ENCODE measurements at places on chromosomes 5 and 9.
A peak's percentile ranks its signal among the peaks of the same experiment; 100 is the strongest.

- DNase-seq: no peak
These were observed 132.1 kb downstream of the GLIS3 start for GRCh38 chr9:4167728-4168127.

DNA sequence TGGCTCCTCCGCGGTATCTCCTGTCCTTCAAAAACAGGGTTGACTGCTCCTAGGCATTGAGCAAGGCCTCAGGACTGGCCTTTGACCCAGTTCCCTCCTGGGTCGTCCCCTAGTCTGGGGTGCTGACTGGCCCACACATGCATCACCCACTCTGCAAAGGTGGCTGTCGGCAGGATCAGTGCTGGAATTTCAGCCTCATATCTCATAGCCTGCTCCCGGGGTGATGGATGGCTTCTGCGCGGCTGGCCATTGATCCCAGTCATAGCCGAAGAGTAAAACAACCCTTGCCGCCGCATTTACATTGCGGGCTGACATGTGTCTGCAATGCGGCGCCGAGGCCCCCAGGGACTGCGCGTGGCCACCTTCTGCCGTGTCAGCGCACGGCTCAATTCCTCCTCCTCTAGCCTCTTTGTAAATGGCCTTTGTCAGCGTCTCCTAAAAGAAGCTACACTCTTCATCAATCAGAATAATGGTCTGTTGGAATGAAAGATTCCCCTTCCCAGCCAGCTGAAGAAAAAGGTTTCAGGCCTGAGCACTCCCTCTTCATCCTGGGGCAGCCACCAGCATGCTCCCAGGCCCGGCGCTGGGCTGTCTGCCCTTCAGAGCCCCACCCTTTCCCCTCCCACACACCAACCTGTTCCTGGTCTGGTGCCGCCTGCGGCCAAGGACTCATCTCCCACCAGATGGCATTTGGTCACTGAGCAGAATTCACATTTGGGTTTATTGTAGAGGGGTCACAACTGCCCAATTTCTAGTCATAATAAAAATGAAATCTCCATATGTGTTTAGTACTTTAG lies 159.0 kb downstream of the PJA2 start:
- no peak for DNase-seq

DNA sequence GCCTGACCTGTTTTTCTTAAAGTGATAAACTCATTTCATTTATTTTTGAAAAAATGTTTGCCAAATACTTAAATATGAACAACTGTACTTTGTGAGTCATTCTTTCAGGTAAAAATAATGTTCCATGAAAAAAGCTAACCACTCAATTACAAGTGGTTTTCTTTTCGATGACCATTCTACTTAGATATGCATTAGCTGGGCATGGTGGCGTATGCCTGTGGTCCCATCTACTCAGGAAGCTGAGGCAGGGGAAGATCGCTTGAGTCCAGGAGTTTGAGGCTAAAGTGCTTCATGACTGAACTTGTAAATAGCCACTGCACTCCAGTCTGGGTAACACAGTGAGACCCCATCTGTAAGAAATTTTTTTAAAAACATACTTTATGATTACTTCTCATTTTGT lies 4.0 kb upstream of the WDR70 start:
- no peak for DNase-seq

GRCh38 chr9:86494644-86495111 lies 140.5 kb upstream of the TUT7 start:
- no peak for DNase-seq

DNA sequence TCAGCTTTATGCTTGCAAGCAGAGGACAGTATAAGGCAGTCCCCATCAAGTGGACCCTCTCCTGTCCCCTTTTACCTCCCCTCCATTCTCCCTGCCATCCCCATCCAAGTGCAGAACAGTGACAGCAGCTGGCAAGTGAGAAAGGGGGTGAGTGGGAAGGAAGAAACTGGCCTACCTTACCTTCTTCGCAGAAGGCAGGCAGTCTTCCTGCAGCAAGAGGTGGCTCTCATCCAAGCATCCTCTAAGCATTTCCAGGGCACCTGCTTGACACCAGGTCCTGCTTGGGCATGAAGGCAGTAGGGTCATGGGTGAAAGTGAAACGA lies 77.3 kb upstream of the SH3PXD2B start:
- no peak for DNase-seq

- peak; percentile 13 for DNase-seq
These were observed 176.9 kb upstream of the WWC1 start for GRCh38 chr5:168114444-168115017.

DNA sequence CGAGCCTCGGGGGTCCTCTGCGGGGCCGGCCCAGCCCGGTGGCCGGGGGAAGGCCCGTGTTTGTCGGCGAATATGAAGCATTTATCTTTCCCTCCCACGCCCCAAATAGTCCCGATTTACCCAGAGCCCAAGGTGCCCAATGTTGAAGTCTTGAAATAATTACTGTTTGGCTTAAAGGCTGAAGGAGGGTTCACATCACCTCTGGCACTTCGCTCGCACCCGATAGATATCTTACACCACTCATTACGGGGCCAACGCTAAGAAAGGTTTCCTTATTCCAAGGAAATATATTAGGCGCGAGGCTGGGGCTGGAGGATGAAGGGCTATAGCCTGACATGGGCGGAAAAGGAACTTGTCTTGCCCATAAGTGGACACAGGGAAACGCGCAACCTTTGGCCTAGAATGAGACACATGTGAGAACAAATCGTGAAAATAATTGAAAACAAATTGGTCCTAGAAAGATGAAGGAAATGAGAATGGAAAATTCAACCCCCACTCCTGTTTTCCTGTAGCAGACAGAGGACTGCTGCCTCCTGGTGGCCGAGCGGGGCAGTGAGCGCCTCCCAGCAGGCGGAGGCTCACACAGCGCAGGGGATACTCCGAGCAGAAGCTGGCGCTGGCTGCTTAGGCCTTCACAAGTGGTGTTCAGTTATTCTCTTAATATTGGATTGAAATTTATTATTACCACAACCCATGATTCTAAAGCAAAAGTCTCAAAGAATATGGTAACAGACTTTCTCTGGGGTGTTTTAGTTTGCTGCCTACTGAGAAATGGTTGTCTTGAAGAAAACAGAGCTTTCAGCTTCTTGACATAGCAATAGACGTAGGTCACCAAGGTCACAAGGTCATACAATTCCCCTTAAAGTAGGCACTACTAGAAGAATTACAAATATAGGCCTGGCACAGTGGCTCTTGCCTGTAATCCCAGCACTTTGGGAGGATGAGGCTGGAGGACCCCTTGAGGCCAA lies 7.9 kb downstream of the CCL21 start:
- peak; percentile 75 for DNase-seq

DNA sequence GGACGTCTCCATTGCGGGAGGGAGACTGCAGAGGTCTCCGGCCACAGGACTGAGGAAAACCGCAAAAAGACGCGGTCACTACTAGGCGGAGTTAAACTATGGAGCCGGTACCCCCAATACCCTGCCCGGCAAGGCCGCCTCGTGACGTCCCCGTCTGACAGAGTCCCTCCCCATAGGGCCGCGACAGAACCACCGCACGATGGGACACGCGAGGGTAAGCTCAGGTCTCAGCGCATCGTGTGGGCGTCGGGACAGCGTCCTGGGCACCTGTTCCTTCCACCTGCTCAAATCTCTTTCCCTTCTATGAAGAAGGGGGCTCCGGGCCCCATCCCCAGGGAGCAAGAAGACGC lies 35.2 kb upstream of the GLDC start:
- peak; percentile 74 for DNase-seq

DNA sequence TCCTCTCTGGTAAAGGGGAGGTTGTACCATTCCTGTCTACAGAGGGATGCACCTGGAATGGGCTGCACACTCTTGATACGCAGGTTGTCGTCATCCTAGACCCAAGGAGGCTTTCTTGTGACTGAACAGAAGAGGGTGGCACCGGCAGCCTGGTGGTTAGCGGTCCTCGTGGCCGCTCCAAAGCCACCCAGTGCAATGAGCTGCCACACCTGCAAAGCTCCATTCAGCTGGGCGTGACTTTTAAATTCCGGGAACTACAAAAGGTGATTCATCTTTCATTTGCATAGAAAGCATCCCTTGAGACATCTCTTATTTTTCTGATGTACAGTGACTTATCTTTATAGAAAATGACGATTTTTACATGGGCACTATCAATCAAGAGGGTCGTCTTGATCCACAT lies 286.1 kb upstream of the IRX1 start:
- no peak for DNase-seq

DNA sequence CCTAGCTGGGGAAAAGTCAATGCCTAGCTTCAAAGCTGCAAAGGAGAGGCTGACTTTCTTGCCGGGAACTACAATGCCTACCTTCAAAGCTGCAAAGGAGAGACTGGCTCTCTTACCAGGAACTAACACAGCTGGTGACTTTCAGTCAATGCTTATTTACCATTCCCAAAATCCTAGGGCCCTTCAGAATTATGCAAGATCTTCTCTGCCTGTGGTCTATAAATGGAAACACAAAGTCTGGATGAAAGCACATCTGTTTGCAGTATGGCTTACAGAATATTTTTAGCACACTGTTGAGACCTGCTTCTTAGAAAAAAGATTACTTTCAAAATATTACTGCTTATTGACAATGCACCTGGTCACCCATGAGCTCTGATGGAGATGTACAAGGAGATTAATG lies 259.4 kb downstream of the PLK2 start:
- no peak for DNase-seq

GRCh38 chr9:34417734-34418133 lies 40.6 kb downstream of the FAM219A start:
- DNase-seq: no peak

- no peak for DNase-seq
These were observed 68.1 kb downstream of the GALNT10 start for GRCh38 chr5:154258531-154259217.

- no peak for DNase-seq
These were observed 642.3 kb downstream of the DMRTA1 start for GRCh38 chr9:23088932-23089364.

- no peak for DNase-seq
These were observed 7.0 kb upstream of the SPOUT1 start for GRCh38 chr9:128836509-128837145.

GRCh38 chr5:122219436-122220166 lies 90.3 kb downstream of the ZNF474 start:
- no peak for DNase-seq

GRCh38 chr5:159616952-159617351 lies 286.7 kb upstream of the IL12B start:
- no peak for DNase-seq

- no peak for DNase-seq
These were observed 20.7 kb downstream of the FAXDC2 start for GRCh38 chr5:154829589-154830218.

DNA sequence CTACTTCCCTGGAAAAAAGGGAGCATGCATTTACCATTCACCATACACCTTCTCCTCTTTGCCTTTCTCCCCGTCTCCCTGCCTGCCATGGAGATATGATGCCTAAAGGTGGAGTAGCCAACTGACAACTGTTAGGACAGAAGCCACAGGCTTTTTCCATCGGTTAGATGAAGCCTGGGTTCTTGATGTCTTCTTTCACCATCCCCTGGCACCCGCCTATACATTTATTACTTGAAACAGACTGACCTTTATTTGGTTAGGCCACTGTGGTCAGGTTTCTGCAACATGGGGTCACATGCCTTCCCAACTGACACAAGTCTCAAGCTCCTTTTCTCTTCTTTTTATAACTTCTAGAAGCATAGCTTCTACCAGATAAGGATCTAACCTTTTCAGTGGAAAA lies 7.1 kb downstream of the LCP2 start:
- no peak for DNase-seq

DNA sequence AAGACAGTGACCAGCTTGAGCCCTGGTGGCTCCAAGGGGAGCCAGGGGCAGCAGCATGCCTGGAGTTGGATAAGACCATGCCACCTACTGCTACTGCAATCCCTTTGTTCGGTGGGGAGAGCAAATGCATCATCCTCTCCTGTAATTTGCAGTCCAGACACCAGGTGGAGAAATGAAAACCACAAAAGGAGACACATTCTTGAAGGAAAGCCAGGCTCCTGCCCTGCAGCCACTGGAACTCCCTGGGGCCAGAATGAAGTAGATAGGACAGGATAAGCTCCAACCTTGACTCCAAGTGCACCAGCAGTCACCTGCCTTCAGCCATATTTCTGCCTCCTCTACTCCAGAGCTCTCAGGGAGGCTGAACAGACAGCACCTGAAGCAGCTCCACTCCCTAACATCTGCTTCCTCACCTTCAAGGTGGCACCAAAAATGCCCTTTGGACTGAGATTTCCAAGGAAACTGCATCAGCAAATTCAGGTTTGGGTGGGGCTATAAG lies 65.1 kb upstream of the IQGAP2 start:
- peak; percentile 38 for DNase-seq

DNA sequence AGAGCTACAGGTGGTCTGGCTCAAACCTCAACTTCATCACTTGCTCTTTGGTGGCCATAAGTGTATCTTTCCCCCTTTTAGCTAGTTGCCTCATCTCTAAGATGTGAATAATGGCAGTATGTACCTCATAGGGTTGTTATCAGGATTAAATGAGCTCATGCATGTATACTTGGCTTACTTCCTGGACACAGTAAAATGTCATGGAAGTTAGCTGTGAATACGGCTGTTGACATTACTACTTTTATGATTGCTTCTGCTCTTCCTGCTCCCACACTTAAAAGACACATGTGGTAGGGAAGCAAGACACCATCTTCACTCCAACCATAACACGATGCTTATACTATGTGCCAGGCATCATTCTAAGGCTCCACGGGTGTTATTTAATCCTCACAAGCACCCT lies 114.5 kb upstream of the GPR151 start:
- DNase-seq: no peak

DNA sequence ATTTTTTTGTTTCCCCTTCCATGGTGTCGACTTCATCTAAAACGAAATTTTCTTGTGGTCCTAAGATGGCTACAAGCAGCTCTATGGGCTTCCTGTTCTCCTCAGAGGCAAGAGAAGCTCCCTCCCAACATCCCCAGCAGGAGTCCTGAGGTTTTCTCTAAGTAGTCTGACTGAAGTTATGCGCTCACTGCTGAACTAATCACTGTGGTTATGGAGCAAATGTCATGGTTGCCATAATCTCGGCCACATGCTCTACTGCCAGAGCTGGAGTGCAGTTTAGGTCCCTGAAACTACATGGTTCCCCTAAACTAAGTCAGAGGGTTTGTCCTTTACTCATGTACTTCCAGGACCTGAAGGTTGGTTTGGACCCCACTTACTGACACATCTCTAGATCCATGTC lies 68.0 kb upstream of the MAMDC2 start:
- no peak for DNase-seq

GRCh38 chr9:138058181-138058580 lies 180.6 kb downstream of the CACNA1B start:
- no peak for DNase-seq

DNA sequence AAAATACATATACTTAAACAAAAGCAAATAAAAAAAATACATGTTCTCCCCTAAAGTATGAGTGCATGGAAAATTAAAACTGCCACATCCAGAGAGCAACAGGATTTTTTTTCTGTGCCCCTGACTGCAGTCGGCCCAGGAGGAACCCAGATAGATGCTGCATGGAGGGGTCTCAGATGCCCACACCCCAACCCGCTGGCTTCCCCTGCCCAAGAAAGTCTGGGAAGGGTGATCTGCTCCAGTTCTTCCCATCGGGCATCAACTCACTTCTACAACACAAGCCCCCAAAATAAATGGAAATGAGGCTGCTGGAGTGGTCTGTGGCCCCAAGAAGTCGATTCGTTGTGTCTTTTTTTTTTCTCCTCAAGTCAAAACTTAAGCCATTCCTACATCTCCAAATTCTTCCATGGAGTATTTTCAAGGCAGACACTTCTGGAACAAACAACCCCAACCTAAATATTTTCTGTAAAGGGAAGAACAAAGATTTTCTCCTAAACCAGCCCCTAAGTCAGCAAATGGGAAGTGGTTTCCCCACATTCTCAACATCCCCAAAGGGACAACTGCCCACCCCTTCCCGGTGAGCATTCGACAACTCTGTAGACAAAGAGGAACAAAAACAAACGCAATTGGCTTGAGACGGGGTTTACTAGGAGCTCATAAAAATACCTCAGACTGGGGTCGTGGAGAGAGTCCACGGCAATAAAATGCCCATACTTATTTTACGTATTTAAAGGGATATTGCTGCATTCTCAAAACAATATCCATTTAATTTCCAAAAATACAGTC lies 46.7 kb downstream of the ROR2 start:
- DNase-seq: no peak

Measured in CD4-positive, alpha-beta T cell treated with Interleukin-1 beta for 1 hour (primary cell).